CD4-positive, alpha-beta T cell treated with Interleukin-12 subunit alpha and Interleukin-12 subunit beta, for 1 hour (primary cell): ENCODE measurements at places on chromosomes 3 and 15.

- DNase-seq = no peak
Observed at GRCh38 chr3:78604341-78604740, 1163.5 kb downstream of the ROBO1 start.

DNA sequence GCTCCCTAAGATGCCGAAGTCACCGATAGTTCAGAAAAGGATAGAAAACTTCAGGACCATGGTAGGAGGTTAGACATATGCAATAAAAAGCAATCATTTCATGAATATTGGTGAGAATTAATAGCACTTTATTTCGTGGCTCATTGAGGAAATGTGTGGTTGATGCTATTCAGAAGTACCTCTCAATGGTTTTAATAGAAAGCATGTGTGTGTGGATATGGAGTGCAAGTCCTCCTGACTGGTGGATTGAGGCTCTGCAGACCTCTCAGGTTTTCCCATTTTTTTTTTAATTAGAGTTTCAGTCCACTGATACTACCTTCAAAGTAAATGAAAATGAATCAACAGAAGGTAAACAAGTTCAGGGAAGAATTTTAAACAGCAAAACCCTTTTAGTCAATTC lies 384.3 kb upstream of the RARB start:
- no peak for DNase-seq

- DNase-seq = peak; percentile 55
Observed at GRCh38 chr3:53254509-53255422, 1.1 kb downstream of the TKT start.

DNA sequence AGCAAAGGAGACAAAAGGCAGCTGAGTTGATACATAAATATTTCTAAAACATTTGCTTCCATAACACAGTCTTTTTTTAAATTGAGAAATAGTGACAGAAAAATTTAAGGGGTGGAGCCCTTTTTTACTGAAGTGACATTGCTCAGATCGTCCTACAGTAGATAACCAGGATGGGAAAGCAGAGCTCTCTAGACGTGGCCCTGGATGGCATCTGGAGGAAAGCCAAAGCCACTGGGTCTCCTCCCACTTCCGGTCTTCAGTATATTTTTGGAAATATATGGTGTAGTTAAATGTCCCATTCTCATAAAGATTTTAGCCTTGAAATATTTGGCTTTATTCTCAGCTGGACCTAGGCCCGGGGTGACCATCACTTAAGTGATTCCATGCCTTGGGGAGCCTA lies 326.1 kb downstream of the ZNF621 start:
- no peak for DNase-seq

DNA sequence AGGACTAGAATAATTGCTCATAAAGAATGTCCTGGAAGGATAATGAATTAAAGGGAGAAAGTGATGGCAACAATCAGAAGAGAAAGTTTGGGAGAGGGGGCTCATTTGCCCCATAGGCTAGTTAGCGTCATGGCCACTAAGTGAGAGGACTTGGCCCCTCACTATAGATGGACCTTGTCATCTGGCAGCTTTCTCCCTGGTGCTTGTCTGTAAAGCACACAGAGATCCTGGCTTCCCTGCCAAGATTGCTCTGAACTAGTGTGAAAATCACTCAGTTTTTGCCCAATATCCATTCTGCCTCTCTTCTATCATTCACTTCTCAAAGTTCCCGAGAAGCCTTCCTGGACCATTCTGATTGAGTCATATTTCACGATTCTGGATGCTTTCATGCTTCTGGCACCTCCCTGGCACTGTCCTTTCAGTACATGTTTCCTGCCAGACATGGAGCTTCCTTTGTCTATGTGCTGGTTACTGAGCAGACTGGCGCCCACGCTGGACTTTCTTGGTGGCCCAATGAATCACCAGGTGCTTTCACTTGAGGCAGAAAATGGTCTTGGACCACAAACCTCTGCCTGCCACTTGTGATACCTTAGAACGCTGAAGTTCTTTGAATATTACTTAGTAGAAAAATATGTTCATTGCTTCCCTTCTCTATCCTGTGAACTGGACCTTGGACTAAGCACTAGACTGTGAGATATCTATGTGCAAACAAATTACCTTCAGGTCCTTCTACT lies 709.6 kb upstream of the CFAP20DC start:
- no peak for DNase-seq

- DNase-seq = peak; percentile 68
Observed at GRCh38 chr15:31128919-31129768, 27.6 kb upstream of the TRPM1 start.

DNA sequence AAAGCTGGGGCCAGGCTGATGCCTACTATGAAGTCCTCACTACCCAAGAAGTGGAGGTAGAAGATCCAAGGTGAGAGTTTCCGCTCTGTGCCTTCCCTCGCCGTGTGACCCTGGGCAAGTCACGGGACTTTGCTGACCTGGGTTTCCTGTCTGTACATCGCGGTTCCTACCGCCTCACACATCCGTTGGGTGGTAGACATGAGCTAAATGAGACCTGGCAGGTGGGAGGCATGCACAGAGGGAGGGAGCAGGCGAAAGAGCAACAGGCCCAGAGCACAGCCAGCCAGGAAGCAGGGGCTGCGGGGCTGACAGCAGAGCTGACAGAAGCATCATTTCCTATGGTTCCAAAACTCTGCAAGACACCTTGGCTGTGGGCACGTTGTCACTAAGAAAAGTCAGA lies 157.3 kb upstream of the BHLHE40 start:
- peak; percentile 86 for DNase-seq

DNA sequence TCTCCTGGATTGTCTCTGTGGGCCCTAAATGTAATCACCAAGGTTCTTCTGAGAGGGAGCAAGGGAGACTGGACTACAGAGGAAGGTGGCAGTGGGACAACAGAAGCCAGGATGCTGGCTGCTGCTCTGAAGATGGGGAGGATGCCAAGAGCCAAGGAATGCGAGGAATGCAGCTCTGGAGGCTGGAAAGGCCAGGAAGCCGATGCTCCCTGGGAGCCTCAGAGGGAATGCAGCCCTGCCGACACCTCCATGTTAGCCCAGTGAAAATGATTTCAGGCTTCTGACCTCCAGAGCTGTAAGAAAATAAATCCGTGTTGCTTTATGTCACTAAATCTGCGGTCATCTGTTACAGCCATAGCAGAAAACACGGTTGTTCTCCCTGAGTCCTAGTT lies 44.1 kb downstream of the UMPS start:
- no peak for DNase-seq

- DNase-seq = no peak
Observed at GRCh38 chr15:59556380-59556779, 55.2 kb upstream of the GCNT3 start.

GRCh38 chr3:192864941-192865340 lies 52.7 kb downstream of the MB21D2 start:
- DNase-seq = no peak

DNA sequence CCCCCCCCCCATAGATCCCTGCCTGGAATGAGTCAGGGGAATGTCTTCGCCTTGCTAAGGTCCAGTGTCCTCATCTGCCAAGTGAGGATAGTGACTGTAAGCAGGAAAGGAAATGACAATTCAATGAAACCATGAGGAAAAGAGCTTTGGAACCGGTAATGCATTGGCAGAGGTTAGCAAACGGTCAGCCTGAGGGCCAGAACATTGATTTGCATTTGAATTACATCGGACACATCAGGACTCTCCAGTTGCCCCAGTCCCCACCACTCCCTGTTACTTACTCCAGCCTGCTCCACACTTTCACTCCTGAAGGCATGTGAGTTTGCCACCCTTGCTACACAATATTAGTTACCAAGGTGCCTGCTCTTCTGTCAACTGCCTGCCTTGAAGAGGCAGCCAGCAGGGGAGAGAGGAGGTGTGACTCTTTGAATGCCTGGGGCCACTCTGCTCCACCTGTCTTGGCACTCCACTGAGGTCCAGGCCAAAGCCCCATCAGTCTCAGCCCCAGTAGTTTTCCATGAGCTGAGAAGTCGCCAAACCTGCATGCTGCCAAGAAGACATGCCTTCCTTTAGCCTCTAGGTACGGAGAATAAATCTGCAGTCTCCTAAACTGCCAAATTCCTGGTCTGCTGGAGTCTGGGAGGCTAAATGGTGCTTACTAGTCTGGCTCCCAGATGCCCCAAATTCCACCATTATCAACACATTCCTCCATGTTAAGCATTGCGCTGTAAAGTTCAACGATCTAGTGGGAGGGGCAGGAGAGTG lies 191.7 kb upstream of the TLE3 start:
- DNase-seq = no peak

GRCh38 chr3:133572158-133573053 lies 1.1 kb upstream of the CDV3 start:
- DNase-seq = peak; percentile 52

- no peak for DNase-seq
Observed at GRCh38 chr3:159416856-159417255, 571.8 kb upstream of the IL12A start.

GRCh38 chr3:195559723-195560409 lies 16.7 kb upstream of the PPP1R2 start:
- no peak for DNase-seq

GRCh38 chr3:3802046-3802445 lies 2.8 kb downstream of the LRRN1 start:
- DNase-seq = no peak

DNA sequence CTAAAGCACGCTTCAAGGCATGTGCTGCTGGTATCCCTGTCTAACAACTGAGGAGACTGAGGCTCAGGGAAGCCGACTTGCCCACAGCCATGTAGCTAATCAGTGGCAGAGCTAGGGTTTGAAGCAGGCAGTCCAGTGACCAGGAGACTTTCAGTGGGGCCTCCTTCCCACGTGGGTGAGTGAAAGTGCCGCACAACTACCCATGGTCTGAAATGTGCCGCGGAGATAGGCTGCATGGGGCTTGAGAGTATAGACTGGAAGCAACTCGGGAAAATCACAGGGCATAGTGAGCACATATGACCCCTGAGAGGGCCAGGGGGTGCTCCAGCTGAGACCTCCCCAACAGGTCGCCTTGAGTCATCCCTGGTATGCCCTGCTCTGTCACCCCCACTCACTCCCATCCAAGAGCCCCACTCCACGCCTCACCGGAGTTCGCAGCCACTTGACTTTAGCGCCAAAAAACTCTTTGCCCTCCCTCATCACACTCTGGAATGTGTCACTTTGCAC lies 19.1 kb downstream of the FAM174B start:
- no peak for DNase-seq

DNA sequence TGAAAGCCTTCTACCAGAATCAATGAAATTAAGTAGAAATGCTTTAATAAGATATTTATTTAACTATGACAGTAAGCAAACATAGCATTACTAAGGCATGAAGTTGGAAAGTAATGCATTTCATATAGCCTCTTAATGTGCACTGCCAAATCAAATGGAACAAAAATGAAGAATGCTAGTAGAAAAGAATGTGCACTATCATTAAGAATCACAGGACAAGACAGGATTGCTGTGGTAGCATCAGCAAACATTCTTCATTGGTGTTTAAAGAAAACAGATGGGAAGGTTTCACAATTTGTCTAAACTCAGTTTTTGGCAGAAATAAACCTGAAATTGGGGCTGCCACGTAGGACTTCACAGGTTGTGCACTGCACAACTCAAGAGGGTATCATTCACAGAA lies 168.9 kb downstream of the CNTN3 start:
- DNase-seq = no peak
